ENCODE measurements at places on chromosomes 12 and 14.

DNA sequence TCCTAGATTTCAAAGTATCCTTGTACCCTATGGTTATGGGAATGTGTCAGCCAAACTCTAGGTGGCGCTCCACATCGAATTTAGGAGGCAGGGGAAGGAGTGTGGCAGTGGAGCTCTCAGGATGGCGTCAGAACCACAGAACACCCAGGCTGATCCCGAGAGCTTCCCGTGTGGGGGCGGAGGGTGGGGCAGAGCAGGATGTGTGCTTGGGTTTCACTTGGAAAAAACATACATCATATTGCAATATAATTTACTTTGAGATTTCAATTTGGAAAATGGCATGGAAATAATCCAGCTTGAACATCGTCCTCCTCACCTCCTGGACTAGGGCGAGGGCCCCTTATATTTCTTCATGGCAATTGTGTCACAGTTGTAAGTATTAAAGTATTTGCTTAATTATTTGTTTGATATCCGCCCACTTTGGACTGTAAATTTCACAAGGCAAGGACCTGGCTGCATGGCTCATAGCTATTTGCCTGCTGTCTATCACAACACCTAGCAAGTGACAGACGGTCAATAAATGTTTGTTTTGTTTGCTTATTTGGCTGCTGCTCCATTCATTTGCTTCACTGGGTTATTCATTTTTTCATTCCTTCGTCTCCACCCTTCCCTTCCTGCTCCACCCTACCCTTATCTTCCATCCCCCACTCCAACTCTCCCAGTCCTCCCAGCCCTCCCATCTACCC lies 221.5 kb upstream of the HMGA2 start:
- no peak for DNase-seq

GRCh38 chr12:116777245-116777644 lies 39.1 kb downstream of the RNFT2 start:
- no peak for DNase-seq

- DNase-seq, result no peak
Measured at GRCh38 chr12:72502546-72502945, 230.4 kb downstream of the TRHDE start.

- DNase-seq, result no peak
Measured at GRCh38 chr14:20550926-20551325, 9.9 kb downstream of the RNASE9 start.

GRCh38 chr14:50607181-50607580 lies 47.2 kb downstream of the ATL1 start:
- no peak for DNase-seq

- DNase-seq, result no peak
Measured at GRCh38 chr14:31660191-31660590, 99.0 kb downstream of the NUBPL start.

DNA sequence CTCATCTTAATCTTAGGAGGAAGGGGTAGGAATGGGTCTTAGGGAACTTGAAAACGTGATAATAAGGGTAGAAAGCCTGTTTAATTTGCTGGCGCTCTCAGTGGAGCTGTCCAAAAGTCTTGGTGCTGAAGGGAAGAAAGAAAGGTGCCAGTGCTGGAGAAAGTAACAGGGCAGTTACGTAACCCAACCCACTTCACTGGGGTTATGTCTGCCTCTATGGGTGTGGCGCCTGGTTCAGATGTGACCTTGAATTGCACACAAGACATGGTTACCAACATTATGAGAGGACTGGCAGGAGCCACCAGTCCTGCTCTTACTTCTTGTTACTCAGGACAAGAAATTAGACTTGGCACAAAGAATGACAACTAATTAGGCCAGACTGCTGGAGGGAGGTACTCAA lies 18.6 kb upstream of the GPATCH2L start:
- DNase-seq, result no peak

All from cortex of kidney (tissue), 1 donor.